CD4-positive, alpha-beta T cell treated with Interleukin-15 for 4 hours (primary cell): ENCODE measurements at places on chromosomes 7 and 10.

DNA sequence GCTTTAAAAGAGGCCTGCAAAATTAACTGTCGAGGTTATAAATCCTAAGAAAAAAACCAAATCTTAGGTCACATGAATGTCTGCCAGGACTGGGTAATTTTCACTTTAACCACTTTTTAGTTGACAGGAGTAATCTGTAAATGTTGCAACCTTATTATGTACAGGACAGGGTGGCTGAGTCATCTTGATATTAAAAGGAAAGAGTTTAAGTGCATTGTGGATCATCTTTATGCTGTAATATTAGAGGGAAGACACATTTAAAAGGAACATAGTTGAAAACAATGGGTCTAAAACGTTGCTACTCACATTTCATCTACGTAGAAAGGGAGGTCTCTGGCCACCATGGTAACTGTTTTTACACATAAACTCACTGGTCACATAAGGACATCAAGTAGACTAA lies 115.5 kb downstream of the LSMEM1 start:
- no peak for DNase-seq

- DNase-seq: no peak
Observed at GRCh38 chr7:8338206-8338605, 76.2 kb upstream of the ICA1 start.

DNA sequence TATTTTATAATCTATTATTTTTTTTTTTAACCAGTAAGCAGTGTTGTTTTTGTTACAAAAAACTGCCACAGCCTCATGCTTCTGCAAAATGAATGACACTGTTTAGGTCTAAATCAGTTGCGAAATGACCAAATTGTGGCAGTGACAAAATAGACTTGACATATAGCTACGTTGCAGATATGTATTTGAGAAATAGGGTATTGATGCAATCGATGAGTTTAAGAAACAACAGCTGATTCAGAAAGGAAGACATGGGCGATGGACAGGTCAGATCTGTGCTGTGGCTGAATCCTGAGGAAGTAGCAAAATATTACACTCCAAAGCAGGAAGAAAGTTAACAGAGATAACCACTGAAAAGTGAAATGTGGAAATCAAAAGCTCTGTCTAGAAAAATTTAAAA lies 89.0 kb upstream of the STEAP4 start:
- DNase-seq: no peak

- no peak for DNase-seq
Observed at GRCh38 chr10:64148607-64149006, 627.4 kb downstream of the REEP3 start.

- DNase-seq: no peak
Observed at GRCh38 chr10:107398115-107398514, 233.6 kb upstream of the SORCS1 start.

- peak; percentile 6 for DNase-seq
Observed at GRCh38 chr7:129122751-129123509, 21.6 kb upstream of the TSPAN33 start.

DNA sequence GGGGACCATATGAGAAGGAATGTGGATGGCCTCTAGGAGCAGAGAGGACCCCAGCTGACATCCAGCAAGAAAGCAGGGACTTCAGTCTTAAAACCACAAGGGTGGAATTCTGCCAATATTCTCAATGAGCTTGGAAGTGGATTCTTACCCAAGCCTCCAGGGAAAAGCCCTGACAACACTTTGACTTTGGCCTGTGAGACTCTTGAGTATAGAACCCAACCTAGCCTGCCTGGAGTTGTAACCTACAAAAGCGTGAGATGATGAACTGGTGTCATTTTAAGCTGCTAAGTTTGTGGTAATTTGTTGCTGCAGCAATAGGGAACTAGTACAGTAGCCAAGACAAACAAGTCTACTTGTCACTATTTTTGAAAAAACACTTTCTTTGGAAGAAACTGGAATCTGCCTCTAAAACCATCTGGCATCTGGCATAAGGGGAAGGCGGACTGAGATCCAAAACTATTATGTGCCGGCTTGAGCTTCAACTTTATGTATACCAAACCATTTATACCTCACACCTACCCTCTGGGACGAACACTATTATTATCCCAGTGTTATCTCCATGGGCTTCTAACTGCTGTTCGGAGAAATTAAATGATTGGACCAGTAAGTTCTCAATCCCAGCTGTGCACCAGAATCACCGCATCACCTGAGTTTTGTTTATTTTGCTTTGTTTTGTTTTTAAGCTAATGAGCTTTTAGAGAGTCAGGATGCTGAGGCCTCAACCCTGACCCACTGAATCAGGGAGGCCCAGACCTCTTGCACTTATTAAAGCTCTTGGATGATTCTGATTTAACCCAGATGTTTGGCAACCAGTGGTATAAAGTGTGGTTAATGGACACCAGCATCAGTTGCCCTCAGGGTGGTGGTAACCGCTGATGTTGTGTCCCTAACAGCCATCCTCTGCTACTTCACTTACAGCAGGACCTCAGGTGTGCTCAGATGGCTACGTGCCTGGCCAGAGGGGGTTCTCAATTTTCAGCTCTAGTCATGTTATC lies 83.0 kb downstream of the C1GALT1 start:
- no peak for DNase-seq

GRCh38 chr7:80622541-80622940 lies 15.9 kb upstream of the CD36 start:
- DNase-seq: no peak

- DNase-seq: no peak
Observed at GRCh38 chr10:30238836-30239235, 110.2 kb downstream of the MTPAP start.

- DNase-seq: no peak
Observed at GRCh38 chr10:101607124-101607523, 19.0 kb downstream of the DPCD start.

DNA sequence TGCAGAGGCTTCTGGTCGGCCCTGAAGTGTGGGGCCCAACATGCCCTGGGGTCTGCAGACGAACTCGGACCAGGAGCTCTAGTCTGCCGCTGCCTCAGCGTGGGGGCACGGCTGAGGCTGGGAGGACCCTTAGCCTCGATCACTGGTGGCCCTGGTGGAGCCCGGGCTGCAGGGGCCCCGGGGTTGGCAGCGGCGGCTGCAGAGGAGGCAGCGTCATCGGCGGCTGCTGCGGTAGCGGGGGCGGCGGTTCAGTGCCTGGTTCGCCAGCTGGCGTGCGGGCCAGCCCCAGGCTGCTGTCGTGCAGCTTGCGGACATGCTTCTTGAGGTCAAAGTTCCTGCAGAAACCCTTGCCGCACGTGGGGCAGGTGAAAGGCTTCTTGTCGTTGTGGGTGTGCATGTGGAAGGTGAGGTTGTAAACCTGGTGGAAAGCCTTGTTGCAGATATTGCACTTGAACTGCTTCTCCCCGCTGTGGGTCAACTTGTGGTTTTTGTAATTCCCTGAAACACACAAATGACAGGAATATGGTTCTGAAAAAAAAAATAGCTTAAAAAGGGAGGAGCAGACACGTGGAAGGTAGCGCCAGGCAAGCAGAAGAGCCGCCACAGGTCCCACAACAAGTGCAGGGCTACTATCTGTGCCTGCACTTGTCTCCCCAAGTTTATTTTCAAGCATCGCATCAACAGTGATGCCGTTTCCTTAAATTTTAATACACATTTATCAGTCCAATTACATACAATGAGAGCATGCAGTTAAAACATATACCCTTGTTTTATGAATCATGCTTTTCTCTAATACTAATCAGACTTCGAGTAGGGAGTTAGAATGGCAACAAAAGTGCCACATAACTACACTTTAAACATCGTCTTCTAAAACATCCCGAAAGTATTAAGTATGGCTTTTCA lies 2.4 kb downstream of the FEZF1 start:
- no peak for DNase-seq

- DNase-seq: no peak
Observed at GRCh38 chr10:61960396-61961120, 59.1 kb downstream of the ARID5B start.

DNA sequence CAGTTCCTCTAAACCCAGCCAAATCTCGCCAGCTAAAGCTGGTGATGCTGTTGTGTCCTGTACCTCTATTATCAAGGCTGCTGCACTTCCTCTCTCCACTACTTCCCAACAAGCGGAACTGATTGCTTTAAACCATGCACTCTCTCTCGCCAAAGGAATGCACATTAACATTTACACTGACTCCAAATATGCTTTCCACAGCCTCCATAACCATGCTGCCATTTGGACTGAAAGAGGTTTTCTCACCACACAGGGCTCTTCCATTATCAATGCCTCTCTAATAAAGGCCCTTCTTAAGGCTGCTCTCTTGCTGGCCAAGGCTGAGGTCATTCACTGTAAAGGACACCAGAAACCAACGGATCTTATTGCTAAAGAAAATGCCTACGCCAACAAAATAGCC lies 11.4 kb upstream of the LRRC61 start:
- DNase-seq: no peak

DNA sequence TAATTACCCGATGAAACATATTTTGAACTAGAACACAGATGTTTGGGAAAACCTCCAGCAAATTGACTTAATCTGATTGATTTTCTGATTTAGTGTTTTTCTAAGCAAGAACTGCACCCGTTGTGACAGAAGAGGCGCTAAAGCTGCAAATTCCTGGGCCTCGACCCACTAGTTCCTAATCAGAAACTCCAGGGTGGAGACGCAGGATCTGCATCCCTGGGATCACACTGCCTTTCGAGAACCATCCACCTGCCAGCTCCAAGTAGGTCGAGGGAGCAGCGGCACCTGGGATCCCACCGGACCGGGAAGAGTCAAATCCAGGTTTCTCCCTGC lies 136.8 kb upstream of the CDCA7L start:
- DNase-seq: no peak

DNA sequence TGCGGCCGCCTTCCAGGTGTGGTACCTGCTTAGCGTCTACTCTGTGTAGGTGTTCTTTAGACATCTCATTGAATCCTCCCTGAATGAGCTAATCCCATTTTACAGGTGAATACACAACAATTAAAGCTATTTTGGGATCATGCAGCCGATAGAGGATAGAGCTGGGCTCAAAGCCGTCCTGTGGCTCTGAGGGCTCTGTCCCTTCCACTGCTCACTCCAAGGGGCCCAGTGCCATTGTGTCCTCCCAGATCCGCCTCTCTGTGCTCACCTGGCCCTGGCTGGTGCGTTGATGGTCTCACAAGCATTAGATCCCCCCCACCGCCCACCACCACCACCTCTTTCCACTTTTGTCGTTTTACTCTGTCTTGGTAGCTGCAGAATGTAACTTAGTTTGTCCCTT lies 13.1 kb downstream of the NPTX2 start:
- no peak for DNase-seq
